ENCODE measurements at places on chromosomes 7 and 10.

DNA sequence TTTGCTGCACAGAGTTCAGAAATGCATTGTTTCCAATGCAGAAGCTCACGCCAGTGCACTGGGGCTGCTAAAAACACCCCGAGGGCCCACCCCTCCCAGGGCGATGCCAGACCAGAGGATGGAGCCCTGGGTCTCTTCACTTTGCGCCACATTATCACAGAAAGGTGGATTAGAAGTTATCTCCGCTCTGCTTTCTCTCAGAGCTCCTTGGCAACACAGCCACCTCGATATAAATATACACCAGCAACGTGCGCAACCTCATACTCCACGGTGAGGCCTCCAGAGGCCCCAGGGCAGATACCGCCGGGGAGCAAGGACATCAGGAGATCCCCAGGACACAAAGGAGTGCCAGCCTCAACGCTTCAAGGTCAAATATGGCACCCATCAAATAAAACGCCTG lies 121.0 kb upstream of the TBX20 start:
- no peak for DNase-seq

DNA sequence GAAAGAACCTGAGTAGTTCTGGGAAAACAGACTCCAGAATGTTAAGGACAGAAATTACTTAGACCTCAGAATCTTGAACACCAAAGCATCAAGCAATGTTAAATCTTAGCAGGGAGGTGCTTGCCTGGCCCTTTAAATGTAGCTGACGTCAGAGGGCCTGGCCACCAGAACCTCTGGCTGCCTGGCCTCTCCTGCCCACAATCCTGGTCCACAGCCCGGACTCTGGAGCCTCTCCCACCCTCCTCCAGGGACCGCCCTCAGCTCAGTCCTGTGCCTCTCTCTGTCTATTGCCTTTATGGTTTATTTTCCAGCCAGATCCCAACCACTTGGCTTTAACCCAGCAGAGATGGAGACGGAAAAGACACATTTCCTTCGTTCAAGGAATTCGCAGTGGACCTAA lies 42.2 kb upstream of the EGR2 start:
- DNase-seq: no peak

DNA sequence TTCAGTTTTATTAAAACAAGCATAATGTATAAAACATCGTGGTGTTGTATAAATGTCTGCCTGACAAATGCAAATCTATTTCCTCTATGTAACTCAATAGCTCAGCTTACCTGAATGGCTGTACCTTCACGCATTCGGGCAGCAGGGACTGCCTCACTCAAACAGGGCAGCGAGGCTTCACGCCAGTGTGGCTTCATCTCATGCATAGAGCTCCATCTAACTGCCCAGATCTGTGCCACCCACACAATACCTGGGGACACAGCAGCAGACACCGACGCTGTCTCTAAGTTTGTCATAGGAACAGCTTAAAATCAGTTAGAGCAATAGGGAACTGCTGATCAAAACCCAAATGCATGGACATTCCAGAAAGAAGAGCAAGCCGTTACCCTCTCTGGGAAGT lies 182.8 kb upstream of the ANKRD30A start:
- no peak for DNase-seq

DNA sequence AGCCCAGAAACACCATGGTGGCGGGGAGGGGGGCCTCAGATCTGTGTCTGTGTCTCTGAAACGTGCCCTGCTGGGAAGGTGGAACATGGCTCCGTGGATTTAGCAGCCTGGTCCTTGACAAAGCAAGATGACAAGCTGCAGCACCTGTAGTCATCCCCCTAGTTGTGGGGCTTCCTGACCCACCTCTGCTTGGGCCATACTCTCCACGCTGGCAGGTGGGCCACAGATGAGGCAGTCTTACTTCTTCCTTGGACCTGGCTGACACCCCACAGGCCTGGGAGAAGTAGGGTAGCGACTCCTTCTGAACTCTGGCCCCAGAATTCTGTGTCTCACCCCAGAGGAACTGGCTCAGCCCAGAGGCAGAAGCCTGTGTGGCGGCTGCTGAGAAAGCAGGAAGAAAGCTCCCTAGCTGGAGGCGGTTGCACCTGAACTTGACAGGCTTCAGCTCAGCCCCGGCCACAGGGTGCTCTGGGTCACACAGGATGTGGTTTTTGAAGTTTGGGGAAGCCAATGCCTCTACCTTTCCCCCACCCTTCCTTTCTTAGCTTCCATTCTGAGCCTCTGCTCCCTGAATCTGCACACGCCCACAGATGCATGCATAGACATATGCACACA lies 113.9 kb downstream of the ABLIM1 start:
- DNase-seq: peak; percentile 84

- DNase-seq: no peak
Observed at GRCh38 chr7:151503902-151504714, 15.6 kb downstream of the RHEB start.

GRCh38 chr10:115045499-115045898 lies 47.7 kb upstream of the ATRNL1 start:
- no peak for DNase-seq

- no peak for DNase-seq
Observed at GRCh38 chr10:101071267-101071884, 9.6 kb downstream of the KAZALD1 start.

DNA sequence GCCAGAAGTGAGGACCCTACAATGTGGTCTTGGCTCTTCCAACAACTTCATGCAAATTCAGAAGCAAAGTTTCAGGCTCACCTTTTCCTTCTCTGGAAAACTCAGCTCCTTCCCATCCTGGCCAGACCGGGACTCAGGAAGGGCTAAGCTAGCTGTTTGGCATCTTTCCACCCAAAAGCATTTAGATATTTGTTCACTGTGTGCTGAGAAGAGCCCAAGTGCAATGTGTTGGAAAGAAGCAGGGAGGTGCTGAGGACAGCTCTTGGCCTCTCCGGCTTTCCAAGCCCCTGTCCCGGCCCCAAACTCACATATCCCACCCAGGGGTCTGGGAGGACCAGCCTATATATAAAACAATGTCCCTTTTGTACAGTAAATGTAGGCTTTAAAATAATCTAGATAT lies 44.5 kb downstream of the MKI67 start:
- DNase-seq: no peak

GRCh38 chr7:155198901-155199845 lies 98.5 kb upstream of the INSIG1 start:
- DNase-seq: no peak

GRCh38 chr7:47968847-47969774 lies 10.3 kb downstream of the HUS1 start:
- DNase-seq: peak; percentile 15

GRCh38 chr7:110529175-110529574 lies 561.8 kb upstream of the LRRN3 start:
- DNase-seq: no peak

DNA sequence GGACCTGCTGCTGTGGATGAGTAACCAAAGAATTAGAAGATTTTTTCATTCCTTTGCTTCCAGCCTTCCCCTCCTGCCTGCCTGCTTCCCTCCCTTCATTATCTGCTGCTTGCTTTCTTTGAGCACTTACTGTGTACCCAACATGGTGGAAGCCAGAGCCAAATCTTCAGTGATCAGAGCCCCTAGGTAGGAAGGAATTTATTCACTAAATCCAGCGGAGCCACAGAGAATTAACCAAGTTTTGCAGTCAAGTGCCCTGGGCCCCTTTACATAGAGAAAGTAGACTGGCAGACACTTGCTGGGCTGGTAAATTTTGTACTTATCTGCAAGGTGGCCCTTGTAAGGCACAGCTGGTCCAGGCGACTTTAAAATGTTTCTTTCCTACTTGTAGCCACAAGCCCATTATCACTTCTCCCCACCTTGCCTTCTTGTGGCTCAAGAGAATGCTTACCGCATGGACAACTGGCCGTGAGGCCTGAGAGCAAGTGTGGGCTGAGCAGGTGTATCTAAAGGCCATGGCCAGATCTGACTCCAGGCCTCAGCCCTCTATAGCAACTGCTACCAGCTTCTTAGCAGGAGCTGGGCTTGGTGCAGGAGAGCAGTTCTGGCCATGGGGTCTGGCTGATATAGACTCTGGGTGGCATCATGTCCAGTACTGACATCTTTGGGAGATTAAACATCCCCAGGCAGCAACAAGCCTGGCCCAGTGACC lies 11.1 kb downstream of the UNC5B start:
- no peak for DNase-seq

- no peak for DNase-seq
Observed at GRCh38 chr10:34641147-34641912, 173.8 kb downstream of the PARD3 start.

DNA sequence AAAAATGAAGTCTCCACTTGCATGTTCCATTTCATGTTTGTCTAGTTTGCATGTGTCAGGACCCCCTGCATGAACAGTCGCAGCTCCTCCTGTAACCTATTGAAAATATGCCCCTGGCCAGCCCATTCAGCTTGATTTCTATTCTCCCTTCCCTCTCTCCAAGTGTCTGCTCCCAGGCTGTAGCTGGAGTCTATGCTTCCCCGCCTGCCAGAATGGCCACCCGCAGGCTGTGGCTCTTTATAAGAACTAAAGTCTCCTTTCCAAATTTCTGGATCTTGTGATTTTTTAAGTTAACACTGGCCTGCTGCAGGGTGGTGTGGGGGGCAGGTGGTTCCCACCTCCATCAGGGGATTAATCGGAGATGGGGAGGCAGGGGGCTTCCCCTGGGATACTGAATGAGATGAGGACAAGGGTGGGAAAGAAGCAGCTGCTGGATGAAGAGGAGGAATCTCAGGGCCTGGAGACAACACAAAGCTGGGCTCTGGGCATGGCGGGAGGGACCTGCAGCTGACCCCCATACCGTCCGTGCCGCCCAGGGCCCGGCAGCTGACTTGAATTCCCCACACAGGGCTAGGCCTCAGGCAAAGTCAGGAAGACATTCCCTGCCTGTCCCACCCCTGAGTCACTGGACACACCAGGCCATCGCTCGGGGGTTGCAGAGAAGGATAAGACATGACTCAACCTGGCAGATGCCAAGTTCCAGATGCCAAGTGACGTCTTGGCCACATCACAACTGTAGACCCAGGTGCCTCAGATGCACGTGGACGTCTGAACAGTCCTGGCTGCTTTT lies 399.5 kb upstream of the FOXK1 start:
- no peak for DNase-seq

DNA sequence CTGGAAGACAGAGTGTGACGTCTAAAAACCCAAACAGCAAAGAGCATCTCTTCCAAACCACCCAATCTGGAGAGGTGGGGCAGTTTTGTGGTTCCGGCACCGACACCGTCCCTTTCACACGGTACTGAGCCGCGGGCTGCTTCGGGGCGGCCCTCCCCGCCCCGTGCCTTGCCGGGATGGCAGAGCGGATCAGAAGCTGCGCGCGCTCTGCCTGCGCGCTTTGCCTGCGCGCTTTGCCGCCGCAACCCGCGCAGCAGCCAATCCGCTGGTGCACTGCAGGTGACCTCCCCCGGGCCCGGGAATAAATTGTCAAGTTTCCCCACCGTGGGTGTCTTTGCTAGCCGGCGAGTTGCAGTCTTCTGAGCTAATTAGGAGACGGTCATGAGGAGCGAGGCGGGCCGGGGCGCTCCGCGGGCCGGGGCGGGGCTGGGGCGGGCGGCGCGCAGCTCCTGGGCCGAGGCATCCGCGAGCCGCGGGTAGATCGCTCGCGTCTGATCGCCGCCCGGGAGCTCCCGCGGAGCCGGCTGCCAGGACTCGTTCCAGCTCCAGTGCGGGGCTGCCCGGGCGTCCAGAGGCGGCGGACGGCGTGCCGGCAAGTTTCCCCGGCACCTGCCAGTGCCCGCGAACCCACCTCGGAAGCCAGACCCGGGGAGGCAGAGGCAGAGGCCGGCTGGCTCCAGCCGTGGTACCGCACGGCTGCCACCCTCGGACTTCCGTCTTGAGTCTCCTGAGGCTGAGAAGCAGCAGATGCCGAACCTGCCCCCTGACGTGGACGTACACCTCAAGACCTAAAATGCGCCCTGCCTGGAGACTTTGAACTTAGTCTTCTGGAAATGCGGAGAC lies 536.0 kb upstream of the GALNT17 start:
- peak; percentile 19 for DNase-seq

GRCh38 chr7:51680594-51681399 lies 364.2 kb upstream of the COBL start:
- no peak for DNase-seq

DNA sequence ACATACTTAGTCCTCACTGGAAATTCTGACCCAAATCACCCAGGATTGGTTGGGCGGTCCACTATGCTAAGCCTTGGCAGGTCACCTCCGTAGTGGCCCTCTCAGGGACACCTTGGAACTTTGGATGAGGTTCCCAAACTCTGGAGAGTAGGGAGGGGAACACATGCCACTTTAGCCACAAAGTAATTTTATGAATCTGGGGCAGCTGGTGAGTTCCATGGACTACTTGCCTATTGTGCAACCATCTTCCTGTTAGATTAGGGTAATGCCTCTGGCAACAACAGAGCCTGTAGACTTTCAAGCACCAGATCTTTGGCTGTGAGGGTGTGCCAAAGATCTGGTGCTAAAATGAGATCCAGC lies 77.7 kb downstream of the ITGB8 start:
- DNase-seq: no peak

DNA sequence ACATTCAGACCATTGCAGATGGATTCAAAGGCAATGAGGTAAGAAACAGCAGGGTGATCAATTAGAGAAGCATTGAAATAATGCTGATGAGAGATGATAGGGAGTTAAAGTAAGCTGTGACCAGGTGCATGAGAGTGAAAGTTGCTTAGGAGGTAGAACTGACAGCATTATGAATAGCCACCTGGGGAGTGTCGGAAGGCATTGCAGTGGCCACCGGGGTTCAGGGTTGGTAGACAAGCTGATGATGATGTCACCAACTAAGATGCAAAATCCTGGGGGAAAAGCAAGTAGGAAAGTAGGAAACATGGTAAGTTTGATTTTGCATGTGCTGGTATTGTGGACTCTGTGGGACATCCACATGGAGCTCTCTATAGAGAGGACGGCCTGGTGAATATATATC lies 211.9 kb upstream of the ETV1 start:
- DNase-seq: no peak

DNA sequence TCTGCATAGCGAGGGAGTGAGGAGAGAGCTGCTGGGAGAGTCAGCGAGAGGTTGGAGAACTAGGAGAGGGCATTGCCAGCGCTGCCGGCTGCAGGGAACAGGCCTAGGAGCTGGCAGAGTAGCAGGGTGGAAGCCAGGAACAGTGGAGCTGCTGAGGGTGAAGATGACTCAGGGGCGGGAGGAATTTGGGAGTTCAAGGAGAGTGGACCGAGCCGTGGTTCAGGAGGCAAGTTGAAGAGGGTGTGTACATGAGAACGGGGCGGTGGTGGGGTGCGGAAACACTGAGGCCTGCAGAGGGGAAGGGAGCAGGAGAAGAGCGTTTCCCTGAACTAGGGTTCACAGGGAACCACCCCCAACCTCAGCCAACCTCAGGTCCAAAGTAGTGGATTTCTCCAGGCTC lies 31.5 kb downstream of the HIF1AN start:
- no peak for DNase-seq

DNA sequence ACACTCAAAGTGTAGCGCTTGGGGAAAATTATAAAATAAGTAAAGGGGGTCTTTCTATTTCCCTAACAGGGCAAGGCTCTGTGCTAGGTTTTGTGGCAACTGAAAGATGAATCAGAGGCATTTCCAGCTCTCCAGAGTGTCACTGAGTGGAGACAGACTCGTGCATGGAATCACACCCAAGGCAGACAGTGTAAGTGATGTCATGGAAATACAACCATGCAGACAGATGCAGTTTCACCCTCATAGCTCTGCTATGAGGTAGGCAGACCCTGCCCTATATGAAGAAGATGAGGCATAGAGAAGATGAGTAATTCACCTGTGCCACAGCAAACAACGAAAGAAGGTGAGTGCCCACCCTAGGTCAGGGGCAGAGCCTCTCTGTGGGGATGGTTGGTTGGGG lies 57.2 kb upstream of the PITRM1 start:
- DNase-seq: no peak

GRCh38 chr10:99832439-99832838 lies 50.0 kb downstream of the ABCC2 start:
- DNase-seq: no peak

- no peak for DNase-seq
Observed at GRCh38 chr7:109637428-109637990, 1067.8 kb downstream of the DNAJB9 start.
